Activated T-cell treated with anti-CD3 and anti-CD28 coated beads for 1 hour (primary cell): ENCODE measurements at places on chromosomes 2 and 18.

GRCh38 chr18:44539926-44540325 is 140.8 kb upstream of the SETBP1 start:
- no peak for DNase-seq

- no peak for DNase-seq
Measured at GRCh38 chr2:66509326-66509811, 74.4 kb downstream of the MEIS1 start.

- DNase-seq = no peak
Measured at GRCh38 chr2:15818318-15818753, 122.0 kb upstream of the MYCN start.

DNA sequence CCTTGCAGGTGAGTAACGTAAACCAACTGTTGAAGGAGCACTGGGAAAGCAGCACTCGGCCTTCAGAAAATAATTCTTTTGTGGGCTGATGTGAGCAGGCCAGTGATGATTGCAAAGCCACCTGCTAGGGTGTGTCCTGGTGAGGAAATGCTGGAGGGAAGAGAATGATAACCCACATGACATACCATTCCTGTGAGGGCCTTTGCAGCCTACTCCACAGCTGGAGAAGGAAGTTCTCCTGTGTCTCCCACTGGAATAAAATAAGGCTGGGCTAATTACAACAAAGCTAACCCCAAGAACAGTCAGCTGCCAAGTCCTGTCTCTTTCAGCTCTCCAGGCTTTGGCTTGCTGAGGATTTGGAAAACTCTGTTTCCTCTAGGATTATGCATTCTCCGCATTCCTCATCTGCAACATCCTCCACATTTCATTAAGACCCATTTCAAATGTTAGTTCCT is 16.7 kb upstream of the DSG1 start:
- no peak for DNase-seq

DNA sequence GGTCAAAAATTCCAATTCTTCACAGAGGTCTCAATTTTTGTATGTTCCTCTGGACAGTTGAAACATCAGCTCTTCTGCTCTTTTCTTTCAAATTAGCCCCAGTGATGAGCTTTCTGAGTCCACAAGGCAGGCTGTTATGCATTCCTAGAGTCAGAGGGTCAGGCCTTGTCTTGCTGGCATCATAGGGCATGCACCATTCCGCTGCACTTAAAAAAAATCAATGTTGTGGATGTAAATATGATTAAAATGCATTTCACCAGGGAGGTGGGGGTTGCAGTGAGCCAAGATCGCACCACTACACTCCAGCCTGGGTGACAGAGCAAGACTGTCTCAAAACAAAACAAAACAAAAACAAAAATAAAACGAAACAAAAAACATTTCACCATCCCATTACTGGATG is 465.3 kb downstream of the EIPR1 start:
- no peak for DNase-seq

GRCh38 chr2:45162711-45163110 is 153.5 kb upstream of the SIX2 start:
- DNase-seq = no peak

DNA sequence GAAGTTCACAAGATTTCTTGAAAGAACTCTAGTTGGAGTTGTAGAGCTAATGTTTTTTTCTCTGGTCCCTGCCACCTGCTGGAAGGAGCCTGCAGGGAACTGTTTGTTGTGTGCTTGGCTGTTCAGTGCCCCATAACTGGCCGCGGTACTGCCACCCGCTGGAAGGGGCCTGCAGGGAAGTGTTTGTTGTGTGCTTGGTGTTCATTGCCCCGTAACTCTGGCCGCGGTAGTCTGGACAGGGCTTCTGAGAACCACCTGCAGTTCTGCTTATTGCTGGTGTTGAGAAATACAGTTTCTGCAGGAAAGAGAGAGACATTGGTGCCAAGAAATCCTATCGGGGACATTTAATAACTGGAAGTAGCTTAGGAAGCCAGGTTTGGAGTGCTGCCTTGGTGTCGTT is 58.1 kb downstream of the AGAP1 start:
- DNase-seq = no peak

GRCh38 chr2:55957142-55957541 is 33.6 kb upstream of the EFEMP1 start:
- no peak for DNase-seq

- no peak for DNase-seq
Measured at GRCh38 chr2:455015-455705, 167.3 kb upstream of the ALKAL2 start.

- no peak for DNase-seq
Measured at GRCh38 chr18:7349181-7349837, 118.4 kb downstream of the LRRC30 start.

GRCh38 chr2:227759411-227760118 is 13.9 kb downstream of the SCYGR8 start:
- no peak for DNase-seq

DNA sequence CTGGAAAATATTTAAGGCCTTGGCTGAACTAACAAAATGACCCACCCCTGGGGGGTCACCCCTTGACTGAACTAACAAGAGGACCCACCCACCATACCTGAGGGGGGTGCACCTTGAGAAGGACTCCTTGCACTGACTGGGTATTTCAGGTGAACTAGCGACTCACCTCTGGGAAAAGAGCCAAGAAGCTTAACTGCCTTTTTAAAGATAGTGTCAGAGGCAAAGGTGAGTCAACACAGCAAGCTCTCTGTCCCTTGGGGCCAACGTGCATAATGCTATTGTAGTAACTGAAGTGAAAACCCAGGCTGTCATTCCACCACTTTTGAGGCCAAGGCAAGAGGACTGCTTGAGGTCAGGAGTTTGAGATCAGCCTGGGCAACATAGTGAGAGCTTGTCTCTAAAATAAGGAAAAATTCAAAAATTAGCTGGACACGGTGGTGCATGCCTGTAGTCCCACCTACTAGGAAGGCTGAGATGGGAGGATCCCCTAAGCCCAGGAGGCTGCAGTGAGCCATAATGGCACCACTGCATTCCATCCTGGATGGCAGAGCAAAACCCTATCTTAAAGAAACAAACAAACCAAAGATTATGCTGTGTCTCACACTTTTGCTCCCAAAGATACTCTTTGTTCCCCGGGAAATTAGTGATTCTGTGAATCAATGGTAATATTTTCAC is 36.4 kb upstream of the ZCCHC2 start:
- DNase-seq = no peak

- DNase-seq = no peak
Measured at GRCh38 chr2:197258580-197258979, 52.0 kb downstream of the ANKRD44 start.

DNA sequence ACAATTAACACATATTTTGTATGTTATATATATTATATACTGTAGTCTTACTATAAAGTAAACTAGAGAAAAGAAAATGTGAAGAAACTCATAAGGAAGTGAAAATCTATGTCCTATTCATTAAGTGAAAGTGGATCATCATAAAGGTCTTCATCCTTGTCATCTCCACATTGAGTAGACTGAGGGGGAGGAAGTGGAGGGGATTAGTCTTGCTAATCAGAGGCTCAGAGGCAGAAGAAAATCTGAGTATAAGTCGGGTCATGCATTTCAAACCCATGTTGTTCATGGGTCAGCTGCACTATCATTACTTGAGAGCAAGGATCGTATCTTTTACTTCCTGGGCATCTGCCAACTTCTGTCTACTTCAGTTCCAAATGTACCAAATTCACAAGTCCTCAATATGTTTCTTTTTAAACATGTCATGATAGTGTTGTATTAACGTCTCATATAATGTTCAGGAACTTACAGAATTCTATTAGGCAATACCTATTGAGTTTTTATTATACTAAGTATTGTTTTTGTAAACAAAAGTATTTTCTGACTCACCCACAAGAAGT is 208.9 kb upstream of the BOD1L2 start:
- DNase-seq = no peak

GRCh38 chr2:20600756-20601325 is 50.1 kb downstream of the HS1BP3 start:
- no peak for DNase-seq

DNA sequence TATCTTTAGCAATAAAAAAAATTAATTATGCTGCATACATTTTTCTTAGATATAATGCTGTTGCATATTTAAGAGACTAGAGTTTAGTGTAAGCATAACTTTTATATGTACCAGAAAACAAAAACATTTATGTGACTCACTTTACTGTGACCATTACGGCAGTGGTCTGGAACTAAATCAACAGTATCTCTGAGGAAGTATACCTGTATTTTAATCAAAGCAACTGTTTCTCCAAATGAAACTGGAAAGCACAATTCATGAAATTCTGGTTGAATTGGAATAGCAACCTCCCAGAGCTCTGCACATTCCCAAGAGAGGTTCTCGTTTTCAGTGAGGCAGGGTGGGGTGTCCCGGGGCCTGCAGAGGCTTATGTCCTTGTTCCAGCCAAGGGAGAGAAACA is 112.2 kb upstream of the TACR1 start:
- DNase-seq = no peak

GRCh38 chr2:227671170-227671905 is 4.7 kb downstream of the SCYGR5 start:
- no peak for DNase-seq

GRCh38 chr2:44821500-44821899 is 120.0 kb upstream of the SIX3 start:
- DNase-seq = no peak

DNA sequence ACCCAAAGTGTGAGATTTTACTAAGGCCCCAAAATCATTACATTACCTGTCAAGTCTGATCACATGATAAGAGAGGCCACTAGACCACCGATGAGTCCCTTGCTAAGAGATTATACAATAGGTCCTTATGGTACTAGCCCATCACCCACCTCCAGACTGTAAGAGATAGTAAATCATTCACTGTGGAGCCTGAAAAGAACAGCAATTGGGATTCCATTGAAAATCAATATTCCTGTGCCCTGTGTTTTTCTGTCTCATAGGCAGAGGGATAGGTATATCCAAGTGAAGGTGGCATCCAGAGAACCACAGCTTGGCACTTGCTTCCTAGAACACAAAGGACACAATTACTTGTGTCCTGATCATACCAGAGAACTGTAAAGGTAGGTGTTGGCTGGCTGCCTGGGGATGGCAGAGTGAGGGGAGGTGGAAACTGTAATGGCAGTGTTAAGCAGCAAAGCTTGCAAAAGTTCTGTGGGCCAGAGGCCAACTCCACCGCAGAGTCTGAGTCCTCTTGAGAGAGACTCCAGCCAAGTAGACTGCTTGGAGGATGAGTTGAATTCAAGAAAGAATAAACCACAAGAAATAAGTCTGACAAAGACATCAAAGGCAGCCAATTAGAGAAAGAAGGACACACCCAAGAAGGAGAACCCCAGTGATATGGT is 102.0 kb upstream of the PIEZO2 start:
- no peak for DNase-seq

DNA sequence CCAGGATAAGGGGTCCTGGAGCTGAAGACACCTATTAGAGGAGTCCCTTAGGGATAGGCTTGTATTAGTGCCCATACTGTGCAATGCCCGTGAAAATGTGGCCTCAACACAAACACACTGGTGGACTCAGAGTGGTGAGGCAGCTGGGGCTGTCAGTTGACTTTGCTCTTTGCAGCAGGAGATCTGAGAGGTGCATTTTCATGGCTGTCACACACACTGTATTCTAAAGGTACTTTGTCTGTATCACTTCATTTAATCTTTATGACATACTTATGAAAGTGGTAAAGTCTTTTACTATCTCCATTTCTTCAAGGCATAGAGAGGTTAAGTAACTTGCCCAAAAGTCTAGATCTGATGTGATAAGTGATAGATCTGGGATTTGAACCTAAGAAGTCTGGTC is 55.1 kb upstream of the GCFC2 start:
- no peak for DNase-seq

DNA sequence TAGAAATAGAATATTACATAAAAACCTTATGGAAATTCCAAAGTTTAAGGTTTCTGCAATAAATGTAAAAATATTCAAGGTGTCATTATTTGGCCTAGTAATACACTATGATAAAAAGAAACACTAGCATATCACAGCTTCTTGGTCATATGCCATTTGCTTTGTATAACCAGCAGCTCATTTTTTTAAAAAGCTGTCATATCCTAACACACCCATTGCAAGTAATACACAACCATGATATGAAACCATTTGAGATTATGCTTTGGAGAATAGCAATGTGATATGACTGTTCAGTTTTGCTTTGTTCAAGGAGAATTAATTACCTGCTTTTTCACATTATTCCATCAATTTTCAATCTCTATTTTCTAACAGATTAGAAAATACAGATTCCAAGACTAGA is 149.0 kb downstream of the IKZF2 start:
- no peak for DNase-seq

DNA sequence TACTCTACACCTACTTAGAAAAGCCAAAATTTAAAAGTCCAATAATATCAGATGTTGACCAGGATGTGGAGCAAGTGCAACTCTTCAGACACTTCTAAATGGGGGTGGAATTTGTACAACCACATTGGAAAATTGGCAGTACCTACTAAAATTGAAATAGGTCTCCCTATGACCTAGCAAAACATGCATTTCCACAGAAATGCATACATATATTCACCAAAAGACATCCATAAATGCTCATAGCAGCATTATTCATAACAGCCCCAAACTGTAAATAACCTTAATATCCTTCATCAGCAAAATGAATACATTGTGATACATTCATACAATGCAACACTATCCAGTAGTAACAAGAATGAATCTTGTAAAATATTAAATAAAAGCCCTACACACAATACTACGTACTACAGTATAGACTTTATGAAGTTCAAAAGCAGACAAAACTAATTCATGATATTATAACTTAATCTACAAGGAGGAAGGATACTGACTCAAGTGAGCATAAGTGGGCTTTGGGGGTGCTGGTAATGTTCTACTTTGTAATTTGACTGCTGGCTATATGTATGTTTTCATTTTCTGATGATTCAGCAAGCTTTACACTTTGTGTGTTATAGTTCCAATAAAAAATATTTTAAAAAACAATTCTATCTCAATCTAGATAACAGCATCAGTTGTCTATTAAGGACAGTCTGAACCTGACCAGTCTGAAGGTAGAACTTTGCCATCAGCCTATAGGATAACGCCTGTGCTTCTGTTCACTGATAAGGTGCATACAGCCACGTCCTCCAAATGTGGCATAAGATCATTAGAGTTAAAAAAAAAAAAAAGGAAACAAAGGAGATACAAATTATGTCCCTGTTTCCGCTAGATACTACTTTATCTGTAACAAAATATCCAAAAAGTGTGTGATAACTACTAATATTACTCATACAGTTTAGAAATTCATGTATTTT is 6.6 kb upstream of the TNFRSF11A start:
- DNase-seq = no peak

- DNase-seq = no peak
Measured at GRCh38 chr2:229375251-229375650, 104.2 kb upstream of the PID1 start.

- DNase-seq = no peak
Measured at GRCh38 chr2:67701011-67701410, 303.9 kb downstream of the ETAA1 start.

- no peak for DNase-seq
Measured at GRCh38 chr2:238691596-238692491, 156.0 kb upstream of the TWIST2 start.

DNA sequence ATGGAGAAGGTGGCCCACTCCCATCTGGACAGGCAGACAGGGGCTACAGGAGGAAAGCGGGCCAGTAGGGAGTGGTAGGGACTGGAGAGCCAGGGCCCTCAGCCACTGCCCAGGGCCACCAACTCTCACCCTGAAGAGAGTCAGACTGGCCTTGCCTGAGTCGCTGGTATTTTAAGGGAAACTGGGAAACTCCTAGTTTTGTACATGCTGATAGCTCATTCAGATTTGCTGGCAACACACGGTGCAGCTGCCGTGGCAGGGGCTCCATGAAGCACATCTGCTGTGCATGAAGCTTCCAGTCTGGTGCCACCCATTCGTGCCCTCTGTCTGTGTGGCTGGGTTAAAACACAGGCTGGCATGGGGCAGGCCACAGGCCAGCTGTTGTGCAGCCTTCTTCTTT is 137.3 kb upstream of the GLI2 start:
- DNase-seq = no peak
